HS-27A (cell line): ENCODE measurements at places on chromosomes 6 and 20.

- DNase-seq = peak; percentile 39
These were observed 18.5 kb downstream of the NOX3 start for GRCh38 chr6:155436981-155437749.

- DNase-seq = no peak
These were observed 40.1 kb downstream of the SLC24A3 start for GRCh38 chr20:19252451-19253120.

- DNase-seq = no peak
These were observed 8.5 kb downstream of the TMEM242 start for GRCh38 chr6:157314705-157315321.

- peak; percentile 84 for DNase-seq
These were observed 128.4 kb upstream of the ESR1 start for GRCh38 chr6:151679081-151679480.

DNA sequence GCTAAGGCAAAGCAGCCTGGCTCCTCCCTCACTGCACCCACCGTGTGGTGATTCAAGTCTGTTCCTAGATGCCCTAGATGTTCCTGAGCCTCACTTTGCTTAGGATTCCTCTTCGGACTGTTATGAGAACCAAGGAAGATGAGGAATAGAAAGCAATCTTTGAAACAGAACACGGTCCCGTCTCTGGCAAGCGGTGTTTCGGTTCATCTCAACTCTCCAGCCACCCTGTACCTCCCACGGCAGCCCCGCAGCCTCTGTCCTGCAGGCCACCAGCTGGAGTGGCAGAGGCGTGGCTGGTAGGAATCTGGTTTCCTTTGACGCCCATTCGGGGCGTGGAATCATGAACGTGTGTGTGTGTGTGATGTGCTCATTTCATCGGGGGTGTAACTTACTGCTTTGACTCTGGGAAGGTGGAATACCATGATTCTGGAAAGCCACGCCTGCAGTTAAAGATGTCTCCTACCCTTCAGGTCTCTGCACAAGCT is 21.3 kb downstream of the PDE10A start:
- no peak for DNase-seq

DNA sequence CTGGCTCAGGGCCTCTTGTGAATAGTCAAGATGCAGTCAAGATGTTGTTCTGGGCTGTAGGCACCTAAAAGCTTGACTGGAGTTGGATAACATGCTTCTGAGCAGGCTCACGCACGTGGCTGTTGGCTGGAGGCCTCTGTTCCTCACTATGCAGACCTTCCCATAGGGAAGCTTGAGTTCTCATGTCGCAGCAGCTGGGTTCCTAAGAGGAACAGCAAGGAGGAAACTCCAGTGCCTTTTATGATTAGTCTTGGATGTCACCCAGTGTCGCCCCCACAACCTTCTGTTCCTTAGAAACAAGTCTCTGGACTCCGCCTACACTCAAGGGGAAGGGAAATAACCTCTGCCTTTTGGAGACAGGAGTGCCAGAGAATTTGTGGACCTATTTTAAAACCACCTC is 210.7 kb downstream of the BCAS1 start:
- DNase-seq = no peak

DNA sequence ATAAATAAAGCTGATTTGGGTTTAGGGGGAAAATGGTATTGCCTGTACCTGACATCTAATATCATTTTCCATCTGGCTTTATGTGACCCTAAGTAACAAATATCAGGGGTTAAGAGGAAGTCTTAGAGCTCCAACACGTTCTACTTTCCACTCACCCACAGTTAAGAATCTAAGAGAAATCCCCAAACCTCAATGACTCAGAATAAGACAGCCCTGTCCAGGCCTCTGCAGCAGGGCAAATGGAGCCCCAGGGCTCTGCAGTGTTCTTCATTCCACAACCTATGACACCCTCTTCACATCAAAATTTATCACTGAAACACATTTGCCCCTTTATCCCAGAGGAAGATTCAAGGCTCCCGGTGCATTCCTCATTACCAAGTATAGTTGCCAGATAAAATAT is 20.3 kb upstream of the TENT5A start:
- DNase-seq = no peak

DNA sequence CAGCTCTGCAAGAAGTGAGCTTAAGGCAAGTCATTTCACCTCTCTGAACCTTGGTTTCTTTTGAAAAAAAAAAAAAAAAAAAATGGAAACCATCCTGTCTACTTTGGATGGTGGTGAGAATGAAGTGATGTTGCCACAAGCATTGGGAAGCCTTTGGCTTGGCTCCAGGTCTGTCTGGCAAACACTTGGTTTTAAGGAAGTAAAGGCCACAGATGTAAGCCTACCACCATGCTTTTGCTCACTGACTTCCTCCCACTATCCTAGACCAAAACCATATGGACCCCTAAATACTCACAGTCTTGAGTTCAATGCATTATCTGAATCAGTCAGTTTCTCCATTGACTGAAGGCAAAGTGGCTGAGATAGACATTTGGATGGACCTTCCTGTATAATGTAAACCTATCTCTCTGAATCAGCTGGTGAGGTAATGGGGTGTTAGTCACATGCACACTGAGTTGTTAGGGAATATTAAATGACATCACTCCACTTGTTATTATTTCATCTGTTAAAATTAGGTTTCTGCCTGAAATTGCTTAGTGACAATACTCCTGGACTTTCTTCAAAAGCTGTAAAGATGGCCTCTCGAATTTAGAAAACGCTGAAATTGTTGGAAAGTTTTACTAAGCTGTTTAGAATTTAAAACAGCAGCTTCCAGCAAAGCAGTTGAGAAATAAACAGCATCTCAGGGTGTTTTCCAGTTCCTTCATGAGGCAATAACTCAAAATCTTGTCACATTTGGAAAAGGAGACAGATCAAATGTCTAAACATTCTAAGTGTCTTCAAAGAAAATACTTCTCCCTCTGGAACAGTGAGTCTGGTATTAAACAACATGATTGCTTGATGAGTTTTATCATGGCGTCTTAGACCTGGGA is 833.5 kb downstream of the DHX35 start:
- DNase-seq = no peak

DNA sequence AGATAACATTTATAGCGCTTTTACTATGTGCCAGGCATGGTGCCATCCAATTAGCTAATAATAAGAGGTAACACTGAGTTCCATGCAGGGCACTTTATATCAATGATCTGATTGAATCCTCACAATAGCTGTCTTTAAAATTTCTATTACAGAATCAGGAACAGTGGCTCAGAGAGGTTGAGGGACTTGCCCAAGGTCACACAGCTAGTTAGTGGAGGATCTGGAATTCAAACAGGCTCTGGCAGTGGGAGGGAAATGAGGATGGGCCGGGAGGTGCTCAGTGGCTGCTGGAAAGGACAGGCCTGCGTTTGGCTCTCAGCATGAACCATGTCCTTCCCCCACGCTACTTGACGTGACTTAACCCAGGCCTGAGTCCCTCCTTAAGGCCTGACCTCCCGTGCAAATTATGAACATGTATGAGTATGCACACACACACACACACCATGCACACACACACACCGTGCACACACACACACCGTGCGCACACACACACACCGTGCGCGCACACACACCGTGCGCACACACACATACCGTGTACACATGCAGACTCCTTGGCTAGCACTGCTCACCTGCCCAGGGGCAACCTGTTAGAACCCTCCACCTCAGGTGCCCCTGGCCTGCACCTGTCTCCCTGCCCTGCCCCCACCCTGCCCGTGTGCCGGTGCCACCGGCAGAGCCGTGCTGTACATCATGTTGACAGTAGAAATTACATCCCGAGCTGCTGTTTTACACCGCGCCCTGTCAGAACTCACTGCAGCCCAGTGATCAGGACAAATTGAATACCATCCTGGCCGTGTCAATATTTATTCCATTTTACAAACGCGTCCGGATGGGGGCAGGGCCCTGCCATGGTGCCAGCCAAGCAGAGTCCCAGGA is 43.7 kb downstream of the CDH22 start:
- DNase-seq = no peak

GRCh38 chr20:19321176-19321575 is 108.7 kb downstream of the SLC24A3 start:
- DNase-seq = no peak

- DNase-seq = no peak
These were observed 10.6 kb downstream of the IRF4 start for GRCh38 chr6:401994-402640.

- no peak for DNase-seq
These were observed 138.7 kb upstream of the SASH1 start for GRCh38 chr6:148203970-148204369.

GRCh38 chr20:33740189-33740588 is 8.4 kb downstream of the ZNF341 start:
- DNase-seq = no peak

DNA sequence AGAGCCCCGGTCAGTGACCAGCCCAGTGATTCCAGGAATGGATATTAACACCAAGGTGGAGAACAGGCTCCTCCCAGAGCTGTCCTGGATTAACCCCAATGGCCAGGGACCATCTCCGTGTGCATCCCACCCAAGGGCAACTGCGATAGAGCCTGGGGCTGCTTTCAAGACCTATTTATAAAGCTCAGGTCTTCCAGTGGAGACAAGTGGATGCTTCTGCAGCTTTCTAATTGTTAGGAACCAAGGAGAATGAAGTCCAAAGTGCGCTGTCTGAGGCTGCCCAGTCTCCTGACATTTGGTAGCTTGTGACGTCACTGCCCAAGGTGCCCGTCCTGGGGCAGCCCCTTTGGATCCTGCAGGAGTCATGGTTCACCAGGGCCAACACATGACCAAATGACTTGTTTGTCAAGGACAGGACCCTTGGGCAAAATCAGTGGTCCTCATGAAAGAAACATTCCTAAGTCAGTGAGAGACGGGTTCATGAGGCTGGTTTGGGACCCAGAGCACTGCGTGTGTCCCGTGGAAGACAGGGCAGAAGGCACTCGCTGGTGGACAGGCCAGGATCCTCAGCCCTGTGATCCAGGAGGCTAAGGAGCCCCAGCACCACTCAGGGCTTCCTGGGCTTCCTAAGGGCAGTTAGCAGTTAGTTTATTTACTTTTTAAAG is 174.9 kb downstream of the ANKRD60 start:
- DNase-seq = no peak

GRCh38 chr20:31842471-31843157 is 2.8 kb downstream of the FOXS1 start:
- DNase-seq = no peak

DNA sequence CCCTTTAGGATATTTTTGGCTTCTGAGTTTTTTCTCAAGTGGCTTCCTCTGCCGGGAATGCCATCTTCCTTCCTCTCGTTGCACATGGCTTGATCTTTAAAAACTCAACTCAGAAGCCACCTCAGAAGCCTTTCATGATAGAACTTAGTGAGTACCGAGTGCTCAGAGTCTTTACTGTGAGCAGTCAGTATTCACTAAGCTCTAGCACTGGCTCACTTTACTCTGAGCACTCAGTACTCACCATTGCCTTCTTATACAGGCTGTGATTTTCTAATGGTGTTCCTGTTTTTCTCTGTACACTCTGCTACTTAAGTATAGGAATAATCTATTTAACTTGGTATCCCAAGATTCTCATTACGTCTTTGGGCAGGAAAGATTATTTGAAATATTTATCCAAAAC is 116.2 kb downstream of the PFDN4 start:
- DNase-seq = no peak

DNA sequence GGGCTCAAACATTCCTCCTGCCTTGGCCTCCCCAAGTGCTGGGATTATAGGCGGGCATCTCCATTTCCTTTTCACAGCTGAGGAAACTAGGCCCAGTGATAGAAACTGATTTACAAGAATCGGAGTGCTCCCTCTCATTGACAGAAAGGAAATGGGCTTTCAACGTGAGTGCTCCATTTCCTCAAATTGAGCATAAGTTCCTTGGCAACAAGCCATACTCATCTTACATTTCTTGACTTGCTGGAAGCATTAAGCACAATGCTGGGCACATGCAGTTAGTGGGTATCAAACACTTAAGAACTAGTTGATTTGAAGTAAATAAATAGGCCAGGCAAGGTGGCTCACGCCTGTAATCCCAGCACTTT is 54.7 kb downstream of the FGD2 start:
- no peak for DNase-seq
